IPS-NIHi11 (cell line): ENCODE measurements at places on chromosomes 4 and X.

GRCh38 chrX:427812-428725 lies 41.4 kb upstream of the PPP2R3B start:
- DNase-seq: peak; percentile 74

DNA sequence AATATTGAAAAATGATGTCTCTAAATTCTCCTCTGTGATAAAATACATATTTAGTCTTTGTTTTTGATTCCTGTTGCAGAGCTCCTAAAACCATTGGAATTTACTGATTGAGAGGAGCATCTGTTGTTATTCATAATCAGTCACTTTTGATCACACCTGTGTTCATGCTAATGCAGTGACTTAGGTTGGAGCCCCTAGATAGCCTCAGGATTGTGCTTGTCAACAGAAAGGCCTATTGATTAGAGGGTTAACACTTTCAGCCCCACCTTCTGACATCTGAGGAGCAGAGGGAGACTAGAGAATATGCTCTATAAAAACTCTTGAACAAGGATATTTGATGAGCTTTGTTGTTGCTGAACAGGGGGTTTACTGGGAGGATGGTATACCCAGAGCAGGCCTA lies 409.5 kb upstream of the ADGRL3 start:
- peak; percentile 11 for DNase-seq

DNA sequence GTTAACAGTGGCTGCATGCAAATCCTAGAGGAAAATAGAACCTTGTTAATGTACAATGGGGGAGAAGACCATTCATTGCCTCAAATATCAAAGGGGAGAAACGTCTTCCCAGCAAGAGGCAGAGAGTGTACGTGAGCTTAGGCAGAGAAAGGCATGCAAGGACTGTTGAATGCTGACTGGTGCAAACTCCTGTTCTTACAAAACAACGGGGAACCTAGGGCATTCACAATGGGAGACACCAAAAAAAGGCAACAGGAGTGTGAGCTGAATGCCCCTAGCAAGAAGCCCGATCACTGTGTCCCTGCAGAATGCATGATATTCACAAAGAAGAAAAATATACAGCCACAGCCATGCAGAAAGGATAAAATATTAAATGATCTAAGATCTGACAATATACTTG lies 184.9 kb downstream of the NSUN7 start:
- DNase-seq: peak; percentile 42

GRCh38 chr4:72286185-72286584 lies 254.4 kb downstream of the NPFFR2 start:
- DNase-seq: no peak

DNA sequence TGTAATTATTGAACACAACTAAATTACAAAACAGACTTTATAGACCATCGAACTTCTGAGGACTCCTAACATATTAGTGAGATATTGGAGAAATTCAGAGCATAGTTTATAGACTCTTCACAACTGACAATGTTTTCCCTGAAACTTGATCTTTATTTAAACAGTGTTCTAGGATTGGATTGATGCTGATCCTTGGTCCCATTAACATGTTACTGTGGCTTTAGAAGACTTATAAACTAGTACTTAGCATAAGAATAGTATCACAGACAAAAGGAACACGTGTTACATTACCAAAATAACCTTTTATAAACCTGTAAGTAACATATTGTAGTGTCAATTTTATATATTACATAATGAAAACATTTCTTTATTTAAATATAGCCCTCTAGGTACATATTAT lies 689.6 kb downstream of the CCSER1 start:
- peak; percentile 20 for DNase-seq

GRCh38 chr4:8044699-8045098 lies 105.0 kb upstream of the AFAP1 start:
- no peak for DNase-seq

DNA sequence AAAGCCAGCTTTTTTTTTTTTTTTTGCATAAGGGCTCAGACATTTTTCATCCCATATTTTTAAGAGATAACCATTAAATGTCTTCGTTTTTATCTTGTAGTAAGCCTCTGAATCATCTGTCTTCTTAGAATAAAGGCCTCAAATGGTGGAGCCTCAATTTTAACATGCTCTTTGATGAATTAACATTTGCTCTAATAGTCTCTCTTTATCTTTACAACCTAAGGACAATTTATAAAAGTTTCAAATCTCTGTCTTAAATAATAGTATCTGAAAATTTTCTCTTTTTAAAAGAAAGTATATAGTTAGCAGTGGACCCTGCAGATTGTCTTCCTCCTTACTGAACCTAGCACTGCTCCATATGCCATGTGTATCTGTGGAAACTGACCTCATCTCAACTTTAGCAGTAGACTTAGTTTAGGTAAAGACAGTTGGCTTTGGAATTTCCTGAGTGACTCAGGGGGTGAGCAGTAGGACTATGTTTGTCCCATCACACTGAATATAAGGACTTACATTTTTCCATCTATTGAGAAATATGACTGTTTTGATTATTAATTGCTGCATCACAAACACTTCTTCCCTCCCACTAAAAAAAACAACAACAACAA lies 1658.0 kb downstream of the STIM2 start:
- no peak for DNase-seq

GRCh38 chr4:111399623-111400022 lies 745.6 kb upstream of the FAM241A start:
- DNase-seq: no peak

DNA sequence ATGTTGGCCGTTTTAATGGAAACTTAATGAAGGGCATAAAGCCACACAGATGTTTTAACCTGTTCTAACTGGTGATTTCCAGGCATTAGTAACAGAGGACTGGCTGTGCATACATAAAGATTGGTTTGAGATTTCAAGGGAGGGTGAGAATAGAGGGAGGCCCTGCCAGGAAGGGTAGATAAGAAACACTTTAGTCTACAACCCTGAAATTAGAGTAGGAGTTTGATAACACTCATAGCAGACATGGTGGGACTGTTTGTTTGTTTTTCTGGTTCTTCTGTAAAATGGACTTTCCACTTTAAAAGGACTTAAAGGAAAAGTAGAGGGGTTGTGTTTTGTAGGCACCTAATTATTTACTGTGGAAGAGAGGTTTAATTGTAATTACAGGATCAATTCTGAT lies 16.2 kb downstream of the SLC4A4 start:
- no peak for DNase-seq

DNA sequence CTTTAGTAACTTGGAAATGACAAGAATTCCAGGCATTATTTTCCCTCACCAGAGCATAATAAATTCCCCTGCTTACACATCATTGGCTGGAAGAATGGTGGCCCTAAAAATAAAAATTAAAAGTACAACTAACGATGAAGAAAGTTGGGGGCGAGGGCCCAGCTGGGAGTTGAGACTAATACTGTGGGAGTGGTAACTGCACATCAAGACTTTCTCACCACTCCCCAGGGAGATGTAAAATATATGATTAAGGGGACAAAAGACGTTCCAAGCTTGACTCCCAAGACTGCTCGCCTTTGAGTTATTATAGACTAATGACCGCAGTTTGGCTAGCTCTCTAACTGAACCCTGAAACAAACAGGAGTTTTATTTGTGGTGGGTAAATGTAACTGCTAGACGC lies 30.0 kb downstream of the SMIM31 start:
- no peak for DNase-seq

- DNase-seq: no peak
Measured at GRCh38 chr4:165386328-165386727, 7.5 kb downstream of the CPE start.

- DNase-seq: no peak
Measured at GRCh38 chr4:83207497-83208101, 77.0 kb downstream of the COQ2 start.

GRCh38 chr4:156294577-156294976 lies 340.9 kb upstream of the CTSO start:
- DNase-seq: peak; percentile 17

DNA sequence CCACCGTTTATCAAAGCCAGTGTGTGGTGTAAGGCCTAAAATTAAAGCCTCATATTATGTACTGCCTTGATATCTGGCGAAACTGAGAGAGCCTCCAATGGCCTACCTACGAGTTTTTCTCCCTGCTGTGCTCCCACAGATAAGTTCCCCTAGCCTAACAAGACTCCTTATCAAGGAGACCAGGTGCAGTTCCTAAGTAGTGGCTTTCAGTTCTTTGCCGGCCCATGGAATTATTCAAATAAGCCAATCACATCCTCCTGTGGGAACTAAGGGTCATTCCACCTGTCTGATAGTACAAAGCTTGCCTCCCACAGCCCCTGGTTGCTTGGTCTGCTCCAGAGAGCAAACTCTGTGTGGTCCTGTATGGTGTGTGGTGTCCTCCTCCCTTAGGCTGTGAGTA lies 99.8 kb upstream of the TEX13C start:
- DNase-seq: no peak
